Forelimb muscle (tissue), 1 donor: ENCODE measurements at places on chromosomes 4 and X.

GRCh38 chr4:185472103-185472542 lies 590 bp upstream of the CCDC110 start:
- DNase-seq = no peak

DNA sequence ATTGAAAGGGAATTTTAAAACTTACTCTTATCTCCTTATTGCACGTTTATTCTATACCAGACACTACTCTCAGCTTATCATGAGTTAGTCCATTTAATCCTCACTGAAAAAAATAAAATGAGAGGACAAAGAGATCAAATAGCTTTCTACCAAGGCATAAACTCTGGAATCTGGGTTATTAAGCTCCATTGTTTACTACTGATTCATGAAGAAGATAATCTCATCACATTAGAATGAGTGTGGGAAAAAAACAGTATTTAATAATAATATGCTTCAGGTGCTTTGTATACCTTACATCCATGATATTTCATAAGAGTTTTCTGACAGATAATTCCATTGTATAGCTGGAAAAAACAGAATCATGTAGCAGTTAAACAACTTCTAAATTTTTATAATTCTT lies 1092.6 kb downstream of the TECRL start:
- no peak for DNase-seq

- peak; percentile 14 for DNase-seq
Measured at GRCh38 chr4:144449611-144450010, 196.3 kb upstream of the HHIP start.

- no peak for DNase-seq
Measured at GRCh38 chr4:73603854-73604584, 16.2 kb downstream of the RASSF6 start.

DNA sequence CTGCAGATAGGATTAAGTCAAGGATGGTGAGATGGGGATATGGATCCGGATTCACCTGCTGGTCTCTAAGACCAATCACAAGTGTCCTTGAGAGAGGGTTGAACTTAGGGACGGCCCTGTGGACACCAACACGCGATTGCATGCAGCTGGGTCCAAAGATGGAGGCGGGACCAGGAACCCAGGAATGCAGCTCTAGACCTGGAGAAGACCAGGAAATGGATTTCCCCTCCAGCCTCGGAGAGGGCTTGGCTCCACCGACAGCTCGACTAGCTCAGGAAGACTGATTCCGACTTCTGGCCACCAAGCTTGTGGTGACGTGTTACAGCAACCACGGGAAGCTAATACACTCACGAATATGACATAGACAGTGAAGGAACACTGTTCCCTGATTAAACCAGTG lies 4.7 kb downstream of the C4orf50 start:
- DNase-seq = no peak

DNA sequence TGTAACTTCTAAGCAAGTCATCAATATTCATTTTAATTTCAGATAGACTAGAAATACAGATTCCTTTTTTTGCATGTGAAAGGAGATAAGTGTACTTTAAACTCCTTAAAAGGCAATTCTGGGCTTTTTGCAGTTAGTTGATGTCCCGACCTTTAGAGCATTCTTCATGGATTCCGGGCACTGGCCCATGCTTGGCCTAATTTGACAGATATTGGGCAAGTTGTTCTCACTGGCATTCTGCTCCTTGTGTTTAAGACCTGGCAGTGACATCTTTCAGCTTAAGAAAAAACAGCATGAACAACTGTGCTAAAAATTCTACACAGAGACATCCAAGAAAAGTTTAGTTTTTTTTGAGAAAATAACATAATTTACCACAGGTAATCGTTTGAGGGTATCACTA lies 1037.2 kb downstream of the PCDH18 start:
- DNase-seq = no peak

DNA sequence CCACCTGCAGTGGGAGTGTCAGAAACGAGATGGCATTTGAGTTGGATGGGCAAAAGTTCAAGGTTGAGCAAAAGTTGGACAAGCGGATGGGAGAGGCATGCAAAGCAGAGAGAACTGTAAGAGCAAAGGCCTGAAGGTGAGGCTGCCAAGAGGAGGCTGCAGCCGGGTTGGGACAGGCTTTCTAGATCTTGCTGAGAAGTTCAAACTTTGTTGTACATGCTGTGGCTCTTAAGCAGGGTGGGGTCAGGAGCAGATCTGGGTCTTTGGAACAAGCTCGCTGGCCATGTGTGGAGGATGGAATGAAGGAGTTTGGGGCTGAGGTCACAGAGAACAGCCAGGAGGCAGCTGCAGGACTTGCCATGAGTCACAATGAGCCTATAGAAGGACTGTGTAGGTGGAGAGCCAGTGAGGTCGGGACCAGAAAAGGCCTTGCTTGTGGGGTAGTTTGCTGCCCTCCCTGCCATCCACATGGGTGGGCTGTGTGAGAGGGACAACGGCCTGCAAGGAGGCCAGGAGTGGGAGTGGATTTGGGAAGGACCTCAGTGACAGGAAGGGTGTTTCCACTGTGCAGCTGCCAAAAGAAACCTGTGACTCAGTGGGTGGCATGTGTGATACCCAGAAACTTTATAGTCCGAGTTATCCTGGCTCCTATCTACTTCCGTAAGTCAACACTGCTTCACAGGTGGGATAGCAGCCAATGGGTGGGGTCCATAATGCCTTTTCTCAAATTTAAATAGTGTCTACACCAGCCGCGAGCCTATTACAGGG lies 210.4 kb downstream of the MID1IP1 start:
- no peak for DNase-seq

- DNase-seq = no peak
Measured at GRCh38 chrX:10564484-10564883, 55.9 kb downstream of the MID1 start.

- DNase-seq = no peak
Measured at GRCh38 chr4:83207497-83208101, 77.0 kb downstream of the COQ2 start.

DNA sequence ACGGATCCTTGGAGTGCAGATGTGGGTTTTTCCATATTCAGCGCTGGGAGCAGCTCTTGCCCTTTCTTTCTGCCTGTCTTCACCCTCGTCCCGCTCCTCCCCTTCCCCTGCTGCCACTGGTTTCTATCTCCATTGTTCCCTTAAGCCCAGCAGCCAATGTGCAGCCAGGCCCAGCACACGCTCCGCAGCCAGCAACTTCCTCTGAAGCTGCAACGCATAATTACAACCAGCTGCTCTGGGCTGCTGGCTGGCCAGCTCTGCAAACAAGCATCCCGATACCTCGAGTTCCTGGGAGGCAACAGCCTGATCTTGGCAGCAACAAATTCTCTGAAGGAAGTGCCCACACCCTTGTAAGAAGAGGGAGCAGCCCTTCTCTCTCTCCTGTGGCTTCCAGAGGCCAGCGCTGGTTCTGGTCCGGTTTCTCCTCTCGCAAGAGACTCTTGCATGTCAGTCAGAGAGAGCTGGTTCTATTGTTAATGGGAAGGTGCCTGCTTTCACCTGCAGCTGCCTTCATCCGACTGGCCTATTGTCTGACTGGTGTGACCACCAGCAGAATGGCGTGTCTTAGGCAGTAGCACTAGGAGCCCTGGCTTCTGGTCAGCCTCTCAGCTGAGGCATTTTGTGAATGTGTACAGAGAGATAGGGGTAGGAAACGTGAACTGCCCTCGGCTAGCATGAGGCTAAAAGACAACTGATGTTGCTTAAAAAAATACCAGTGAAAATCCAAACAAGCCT lies 83.8 kb upstream of the MAML3 start:
- no peak for DNase-seq

GRCh38 chr4:56424697-56425514 lies 10.5 kb downstream of the PPAT start:
- no peak for DNase-seq

- DNase-seq = no peak
Measured at GRCh38 chr4:70901607-70901983, 574 bp upstream of the MOB1B start.

GRCh38 chrX:71053217-71053621 lies 14.9 kb downstream of the SNX12 start:
- no peak for DNase-seq

DNA sequence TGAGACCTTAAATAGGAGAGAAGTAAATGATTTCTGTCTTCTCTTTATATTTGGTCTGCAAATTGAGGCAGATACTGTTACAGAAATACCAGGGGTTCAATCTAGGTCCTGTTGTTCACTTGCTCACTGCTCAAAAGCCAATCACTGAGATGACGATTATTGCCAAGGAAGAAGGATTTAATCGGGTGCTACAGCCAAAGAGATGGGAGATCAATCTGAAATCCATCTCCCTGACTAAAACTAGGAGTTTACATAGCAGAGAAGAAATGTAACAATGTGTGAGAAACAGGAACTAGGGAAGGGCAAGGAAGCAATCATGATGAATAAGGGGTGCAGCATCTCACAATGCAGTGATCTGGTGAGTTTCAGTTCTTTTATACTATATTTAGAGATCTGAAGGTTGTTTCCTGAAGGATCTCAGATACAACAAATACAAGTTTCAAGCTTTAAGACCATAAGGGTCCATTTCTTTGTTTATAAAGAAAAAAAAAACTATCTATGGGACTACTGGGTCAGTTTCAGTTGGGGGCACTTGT lies 117.9 kb upstream of the FAM9B start:
- DNase-seq = no peak

- DNase-seq = no peak
Measured at GRCh38 chr4:152698089-152698499, 18.3 kb upstream of the TMEM154 start.

DNA sequence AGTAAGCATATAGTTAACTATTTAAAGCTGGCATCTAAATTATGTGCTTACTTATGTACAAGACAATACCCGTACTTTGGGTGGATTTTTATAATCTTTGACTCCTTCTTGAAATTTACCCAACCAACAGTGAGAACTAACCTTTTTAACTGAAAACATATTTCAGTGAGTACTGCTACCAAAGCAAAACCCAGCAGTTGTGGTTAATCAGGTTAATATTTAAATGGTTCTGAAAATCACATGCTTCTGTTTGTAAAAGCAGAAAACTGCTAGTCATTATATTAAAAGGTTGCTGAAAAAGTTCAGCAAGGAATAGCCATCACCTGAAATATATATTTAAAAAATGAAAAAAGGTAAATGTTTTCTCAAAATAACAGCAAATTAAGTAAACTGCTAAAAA lies 20.0 kb downstream of the UBE2D3 start:
- DNase-seq = no peak

GRCh38 chrX:71919431-71919830 lies 8.8 kb downstream of the NHSL2 start:
- DNase-seq = no peak

DNA sequence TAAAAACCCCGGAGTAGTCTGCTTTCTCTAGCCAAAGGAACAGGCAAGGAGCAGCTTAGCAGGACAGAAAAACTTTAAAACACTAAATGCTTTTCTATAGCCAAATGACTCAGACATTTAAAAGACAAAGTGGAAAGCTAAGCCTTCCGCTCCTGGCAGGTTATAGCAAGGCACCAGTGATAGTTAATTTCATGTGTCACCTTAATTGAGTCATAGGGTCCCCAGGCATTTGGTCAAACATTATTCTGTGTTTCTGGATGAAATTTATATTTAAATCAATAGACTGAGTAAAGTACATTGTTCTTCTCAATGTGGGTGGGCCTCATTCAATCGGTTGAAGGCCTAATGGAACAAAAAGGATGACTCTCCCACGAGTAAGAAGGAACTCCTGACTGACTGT lies 885.7 kb upstream of the ADGRL3 start:
- DNase-seq = no peak

GRCh38 chr4:2944586-2945526 lies 18.4 kb downstream of the NOP14 start:
- no peak for DNase-seq

- no peak for DNase-seq
Measured at GRCh38 chr4:6563935-6564645, 10.9 kb upstream of the MAN2B2 start.

- no peak for DNase-seq
Measured at GRCh38 chr4:143016171-143016570, 168.5 kb upstream of the USP38 start.

DNA sequence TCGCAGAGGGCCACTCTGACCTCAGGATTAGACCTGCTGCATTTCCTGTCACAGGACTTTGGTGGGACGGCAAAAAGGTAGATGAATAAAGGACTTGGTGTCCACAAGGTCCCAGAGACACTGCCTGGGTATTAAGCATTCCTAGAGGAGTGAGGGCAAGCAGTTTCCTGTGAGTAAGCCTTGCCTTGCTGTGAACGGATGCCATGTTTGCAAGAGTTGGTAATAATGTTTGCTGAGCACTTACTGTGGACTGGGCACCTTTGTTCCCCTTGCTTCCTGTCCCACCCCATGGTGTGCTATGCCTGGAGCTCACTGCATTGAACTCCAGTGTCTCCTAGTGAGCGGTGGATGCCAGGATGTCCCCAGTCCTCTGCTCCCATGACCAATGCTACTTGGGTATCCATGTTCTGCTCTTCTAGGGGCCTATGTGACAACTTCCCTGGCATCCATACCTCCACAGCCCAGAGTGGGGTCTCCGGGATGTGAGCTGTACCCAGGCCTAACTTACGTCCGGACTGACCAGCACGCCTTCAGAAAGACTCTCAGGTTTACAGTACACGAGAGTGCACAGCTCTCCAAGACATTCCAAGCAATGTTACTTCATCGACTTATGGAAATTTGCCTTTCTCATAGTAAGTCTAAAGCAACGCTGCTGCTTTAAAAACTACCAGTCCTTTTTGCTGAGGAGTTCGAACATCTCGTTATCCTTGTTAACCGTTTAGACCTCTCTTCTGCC lies 95.5 kb upstream of the MSX1 start:
- no peak for DNase-seq

- no peak for DNase-seq
Measured at GRCh38 chrX:96483647-96484160, 200.9 kb upstream of the DIAPH2 start.

DNA sequence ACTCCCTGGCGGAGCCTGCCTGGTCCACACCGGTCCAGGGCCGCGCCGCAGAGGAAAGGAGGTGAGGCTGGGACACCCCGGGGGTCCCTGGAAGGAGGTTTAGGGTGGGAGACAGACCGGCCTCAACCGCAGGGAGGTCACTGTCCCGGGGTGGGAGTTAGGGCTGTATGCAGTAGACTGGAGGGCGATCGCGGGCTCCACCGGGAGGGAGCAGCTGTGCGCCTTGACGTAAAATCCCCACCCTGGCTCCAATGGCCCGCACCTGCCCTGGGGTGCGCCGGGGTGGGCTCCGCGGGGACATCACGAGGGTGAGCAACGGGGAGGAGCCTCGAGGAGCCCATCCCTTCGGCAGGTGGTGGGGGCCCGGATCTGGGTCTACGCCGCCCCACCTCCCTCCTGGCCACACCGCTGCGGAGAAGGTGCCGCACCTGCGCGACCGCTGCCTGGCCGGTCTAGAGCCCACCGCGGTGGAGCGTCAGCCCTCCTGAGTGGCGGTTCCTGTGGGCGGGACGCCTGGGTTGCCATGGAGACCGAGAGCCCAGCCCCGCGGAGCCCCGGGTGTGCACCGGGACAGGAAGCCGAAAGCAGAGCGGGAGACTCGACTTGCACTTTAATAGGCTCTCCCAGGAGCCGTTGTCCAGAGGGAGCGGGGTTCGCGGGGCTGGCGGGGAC lies 105.1 kb downstream of the ADRA2C start:
- DNase-seq = no peak

GRCh38 chr4:55546506-55546755 lies 278 bp downstream of the CLOCK start:
- DNase-seq = peak; percentile 51
